Dermis microvascular lymphatic vessel endothelial cell (primary cell): ENCODE measurements at places on chromosomes 6 and 20. TPM values are rescaled to one million over a fixed set of nuclear protein-coding genes. Genes with fewer than 3 reads are reported as not detected.

The MAPK13 gene
- total RNA-seq, result 3.9 and 7.0 TPM in 2 replicates

The HRH3 gene
- total RNA-seq, result not detected in 2 replicates

GRCh38 chr6:167501831-167502385 lies 177.0 kb downstream of the TTLL2 start:
- peak; percentile 49 for DNase-seq

GRCh38 chr6:16493802-16494201 lies 255.4 kb downstream of the GMPR start:
- DNase-seq, result no peak

DNA sequence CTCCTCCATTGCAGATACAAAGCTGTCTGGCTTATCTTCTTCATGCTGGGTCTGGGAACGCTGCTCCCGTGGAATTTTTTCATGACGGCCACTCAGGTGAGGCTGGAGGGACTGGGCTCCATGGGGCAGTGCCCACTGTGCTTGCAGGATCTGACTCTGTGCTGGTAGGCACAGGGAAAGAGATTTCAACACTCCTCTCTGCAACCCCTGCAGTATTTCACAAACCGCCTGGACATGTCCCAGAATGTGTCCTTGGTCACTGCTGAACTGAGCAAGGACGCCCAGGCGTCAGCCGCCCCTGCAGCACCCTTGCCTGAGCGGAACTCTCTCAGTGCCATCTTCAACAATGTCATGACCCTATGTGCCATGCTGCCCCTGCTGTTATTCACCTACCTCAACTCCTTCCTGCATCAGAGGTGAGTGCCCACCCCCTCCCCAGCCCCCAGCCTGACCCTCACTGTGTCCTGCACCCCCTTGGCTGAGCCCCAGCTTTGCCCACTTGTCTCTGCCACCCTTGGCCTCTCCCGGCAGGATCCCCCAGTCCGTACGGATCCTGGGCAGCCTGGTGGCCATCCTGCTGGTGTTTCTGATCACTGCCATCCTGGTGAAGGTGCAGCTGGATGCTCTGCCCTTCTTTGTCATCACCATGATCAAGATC lies 6.1 kb downstream of the SLC29A1 start:
- no peak for DNase-seq

The OPRM1 gene
- not detected in 2 replicates for total RNA-seq

DNA sequence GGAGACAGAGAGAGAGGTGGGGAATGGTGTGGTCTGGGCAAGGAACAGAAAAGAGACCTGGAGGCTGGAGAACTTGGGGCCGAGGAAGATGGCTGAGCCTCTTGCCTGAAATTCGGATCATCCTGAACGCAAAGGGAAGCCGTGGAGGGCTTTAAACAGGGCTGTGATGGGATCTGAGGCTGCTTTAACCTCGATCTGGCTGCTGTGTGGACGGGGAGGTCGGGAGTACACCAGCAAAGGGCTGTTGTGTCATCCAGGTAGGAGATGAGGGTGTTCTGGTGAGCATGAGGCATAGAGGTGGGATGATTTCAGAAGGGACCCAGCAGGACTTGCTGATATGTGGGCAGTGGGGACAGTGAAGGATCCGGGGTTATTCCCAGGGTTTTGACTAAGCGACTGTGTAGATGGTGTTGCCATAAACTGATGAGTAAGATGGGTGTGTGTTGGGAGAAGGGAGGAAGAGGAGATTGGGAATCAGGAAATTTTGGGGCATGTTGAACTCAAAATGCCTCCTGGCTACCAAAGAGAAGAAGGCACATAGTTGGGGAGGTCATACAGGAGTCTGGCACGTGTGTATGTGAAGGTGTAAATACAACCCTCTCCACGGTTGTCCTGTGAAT lies 158.5 kb downstream of the NFATC2 start:
- peak; percentile 22 for DNase-seq

The RNF182 gene
- 0.38 and 1.2 TPM in 2 replicates for total RNA-seq

DNA sequence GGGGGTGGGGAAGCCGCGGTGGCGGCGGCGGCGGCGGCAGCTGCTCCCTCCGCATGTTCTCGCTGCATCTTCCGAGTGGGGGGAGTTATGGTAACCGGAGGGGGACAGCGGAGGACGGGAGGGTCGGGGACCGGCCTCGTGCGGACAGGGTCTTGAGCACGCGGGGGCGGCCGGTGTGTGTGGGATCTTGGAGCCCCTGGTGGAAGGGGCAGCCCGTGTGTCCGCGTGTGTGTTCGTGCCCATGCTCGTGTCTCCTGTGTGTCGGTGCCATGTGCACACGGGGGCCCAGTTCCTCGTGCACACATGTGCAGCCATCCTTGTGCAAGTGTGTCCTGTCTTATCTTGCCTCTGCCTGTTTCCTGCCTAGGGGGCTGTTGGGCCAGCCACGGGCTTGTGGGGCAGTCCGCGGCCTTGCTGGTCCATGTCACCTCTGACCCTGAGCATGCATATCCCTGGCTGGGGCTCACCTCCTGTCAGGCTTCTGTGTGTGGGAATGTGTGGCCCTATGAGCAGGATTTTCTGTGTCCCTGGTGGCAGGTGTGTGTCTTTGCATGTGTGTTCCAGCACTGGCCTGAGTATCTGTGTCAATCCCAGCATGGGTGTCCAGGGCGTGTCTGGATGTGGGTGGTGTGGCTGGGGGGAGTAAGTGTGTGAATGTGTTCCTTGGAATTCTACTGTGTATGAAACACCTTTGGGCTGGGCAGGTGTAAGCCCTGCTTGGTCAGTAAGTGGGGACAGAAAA lies 8.5 kb downstream of the SYNGAP1 start:
- peak; percentile 39 for DNase-seq

- no peak for DNase-seq
Measured at GRCh38 chr6:148296771-148297170, 45.9 kb upstream of the SASH1 start.

DNA sequence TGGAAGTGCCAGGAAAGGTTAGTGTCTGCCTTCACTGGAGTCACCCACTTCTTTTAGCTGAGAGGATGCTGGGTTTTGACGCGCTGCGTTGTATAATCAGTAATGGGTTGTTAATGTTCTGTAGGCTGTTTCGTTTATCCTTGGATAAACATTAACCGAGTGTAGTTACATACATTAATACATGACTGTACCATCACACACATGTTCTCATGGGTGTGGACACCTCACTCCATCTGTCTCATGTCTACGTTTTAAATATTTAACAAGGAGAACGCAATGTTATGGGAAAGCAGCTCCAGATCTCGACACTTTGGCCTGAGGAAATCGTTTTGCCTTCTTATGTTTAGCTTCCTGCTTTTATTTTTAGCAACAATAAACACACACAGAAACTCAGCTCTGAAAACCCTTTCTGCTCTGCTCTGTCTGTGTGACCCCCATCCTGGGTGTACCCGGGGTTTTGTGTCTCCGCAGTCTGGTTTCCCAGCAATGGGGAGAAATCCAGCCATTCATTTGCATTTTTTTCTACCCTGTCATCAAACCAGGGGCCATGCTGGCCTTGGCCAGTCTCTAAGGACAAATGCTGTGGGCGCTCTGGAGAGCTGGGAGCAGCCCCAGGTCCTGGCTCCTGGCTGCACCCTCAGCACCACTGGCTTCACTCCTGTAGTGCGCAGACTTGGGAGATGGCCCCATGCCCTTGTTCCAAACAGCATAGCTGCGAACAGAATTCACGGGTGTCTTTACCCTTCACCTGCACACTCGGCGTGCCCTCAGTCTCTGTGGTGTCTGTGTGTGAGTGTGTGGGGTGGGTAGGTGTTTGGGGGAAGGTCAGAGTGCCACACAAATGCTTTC lies 110.8 kb downstream of the ERMARD start:
- DNase-seq, result no peak

The TNFRSF6B gene
- 3.9 and 15.4 TPM in 2 replicates for total RNA-seq

DNA sequence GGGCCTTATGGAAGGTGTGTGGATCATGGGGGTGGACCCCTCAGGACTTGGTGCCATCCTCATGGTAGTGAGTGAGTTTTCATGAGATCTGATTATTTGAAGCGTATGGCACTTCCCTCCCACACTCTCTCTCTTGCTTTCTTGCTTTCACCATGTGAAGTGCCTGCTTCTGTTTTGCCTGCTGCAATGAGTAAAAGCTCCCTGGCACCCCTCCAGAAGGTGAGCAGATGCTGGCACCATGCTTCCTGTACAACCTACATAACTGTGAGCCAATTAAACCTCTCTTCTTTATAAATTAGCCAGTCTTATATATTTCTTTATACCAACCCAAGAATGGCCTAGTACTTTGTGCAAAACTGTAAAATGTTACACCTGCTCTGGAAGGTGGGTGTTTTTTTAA lies 396.8 kb upstream of the HS3ST5 start:
- DNase-seq, result no peak

GRCh38 chr20:24134284-24134683 lies 145.7 kb upstream of the GGTLC1 start:
- DNase-seq, result no peak

GRCh38 chr20:1802385-1803060 lies 92.7 kb upstream of the SIRPA start:
- DNase-seq, result peak; percentile 83

- DNase-seq, result no peak
Measured at GRCh38 chr20:62163485-62163865, 19.4 kb upstream of the MTG2 start.

The TPBG gene
- 3.9 and 5.9 TPM in 2 replicates for total RNA-seq

- no peak for DNase-seq
Measured at GRCh38 chr6:167111597-167111996, 11.3 kb upstream of the CCR6 start.

DNA sequence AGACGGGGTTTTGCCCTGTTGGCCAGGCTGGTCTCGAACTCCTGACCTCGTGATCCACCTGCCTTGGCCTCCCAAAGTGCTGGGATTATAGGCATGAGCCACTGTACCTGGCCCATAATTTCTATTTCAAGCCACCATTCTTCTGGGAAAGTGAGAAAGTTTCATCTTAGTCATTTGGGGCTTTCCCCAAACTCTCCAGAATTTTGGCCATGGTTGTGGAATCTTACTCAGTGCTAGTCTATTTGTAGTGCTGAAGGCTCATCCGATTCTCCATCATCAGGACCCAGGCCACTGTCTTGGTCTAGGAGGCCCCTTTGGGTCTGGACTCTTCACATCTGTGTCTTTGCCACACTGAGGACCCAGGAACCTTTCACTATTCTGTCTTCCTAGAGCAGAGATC lies 164.9 kb downstream of the EYA2 start:
- DNase-seq, result no peak

- DNase-seq, result peak; percentile 51
Measured at GRCh38 chr20:13817342-13817741, 32.5 kb downstream of the NDUFAF5 start.

- DNase-seq, result no peak
Measured at GRCh38 chr6:139143111-139143510, 8.2 kb downstream of the HECA start.

The GGTLC1 gene
- total RNA-seq, result not detected in 2 replicates

DNA sequence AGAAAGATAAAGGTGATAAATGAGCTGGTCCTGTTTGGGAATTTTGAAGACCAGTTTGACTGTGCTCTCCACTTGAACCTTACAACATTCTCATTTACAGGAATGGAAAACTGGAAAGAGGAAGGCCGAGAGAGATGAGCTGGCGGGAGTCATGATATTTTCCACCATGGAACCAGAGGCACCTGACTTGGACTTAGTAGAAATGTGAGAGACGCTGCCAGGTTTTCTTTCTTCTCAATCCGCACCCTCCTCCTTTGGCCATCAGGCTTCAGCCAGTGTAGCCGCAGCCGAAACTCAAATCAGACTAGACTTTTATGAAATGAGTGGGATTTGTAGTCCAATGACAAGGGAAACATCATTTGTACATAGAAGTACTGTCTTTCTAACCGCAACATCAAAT lies 54.7 kb upstream of the SYNJ2 start:
- DNase-seq, result no peak

- DNase-seq, result no peak
Measured at GRCh38 chr6:166715992-166716391, 88.9 kb upstream of the RPS6KA2 start.

- DNase-seq, result no peak
Measured at GRCh38 chr20:63749597-63750508, 10.3 kb downstream of the SLC2A4RG start.

DNA sequence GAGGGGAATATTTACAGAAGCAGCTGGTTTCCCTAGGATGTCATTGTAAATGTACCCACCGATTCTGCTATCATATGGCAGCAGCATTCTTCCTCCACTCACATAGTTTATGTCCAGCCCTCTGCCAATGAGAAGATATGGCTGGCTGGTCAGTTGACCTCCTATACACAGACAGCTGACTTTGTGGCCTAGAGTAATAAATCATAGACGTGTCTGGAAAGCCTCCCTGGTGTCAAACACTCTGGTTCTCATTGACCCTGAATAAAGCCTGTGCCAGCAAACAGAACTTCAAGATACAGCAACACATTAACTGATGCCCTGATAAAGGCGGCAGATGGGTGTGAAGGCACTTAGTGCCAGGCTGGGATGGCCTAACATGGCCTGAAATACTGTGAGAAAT lies 52.6 kb downstream of the GPR63 start:
- no peak for DNase-seq

DNA sequence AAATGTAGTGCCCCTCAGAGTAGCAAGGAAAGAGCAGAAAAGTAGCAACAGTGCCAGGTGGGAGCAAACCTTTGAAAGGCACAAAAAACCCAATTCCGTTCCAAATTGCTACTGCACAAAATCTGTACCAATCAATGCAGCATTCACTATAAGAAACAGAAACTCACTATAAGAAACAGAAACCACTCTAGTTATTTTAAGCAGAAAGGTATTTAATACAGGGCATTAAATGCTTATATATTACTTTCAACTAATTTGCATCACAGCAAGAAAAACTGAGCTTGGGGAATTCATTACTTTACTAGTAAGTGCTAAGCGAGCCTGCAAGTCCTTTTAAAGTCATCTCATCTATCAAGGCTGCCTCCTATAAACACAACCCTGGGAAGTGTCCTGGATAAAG lies 116.5 kb upstream of the OLIG3 start:
- DNase-seq, result no peak

GRCh38 chr6:137852346-137852745 lies 14.7 kb upstream of the TNFAIP3 start:
- no peak for DNase-seq

The KLC4 gene
- total RNA-seq, result 14.2 and 17.6 TPM in 2 replicates

The DYNLT2 gene
- total RNA-seq, result 0.51 and 0.76 TPM in 2 replicates

- no peak for DNase-seq
Measured at GRCh38 chr6:125819535-125820326, 29.0 kb downstream of the NCOA7 start.

The FOXQ1 gene
- not detected in 2 replicates for total RNA-seq

The CNR1 gene
- total RNA-seq, result under 0.01 TPM in 1 of 2 replicates, not detected in the other

The CFAP206 gene
- total RNA-seq, result 0.13 TPM in 2 replicates

DNA sequence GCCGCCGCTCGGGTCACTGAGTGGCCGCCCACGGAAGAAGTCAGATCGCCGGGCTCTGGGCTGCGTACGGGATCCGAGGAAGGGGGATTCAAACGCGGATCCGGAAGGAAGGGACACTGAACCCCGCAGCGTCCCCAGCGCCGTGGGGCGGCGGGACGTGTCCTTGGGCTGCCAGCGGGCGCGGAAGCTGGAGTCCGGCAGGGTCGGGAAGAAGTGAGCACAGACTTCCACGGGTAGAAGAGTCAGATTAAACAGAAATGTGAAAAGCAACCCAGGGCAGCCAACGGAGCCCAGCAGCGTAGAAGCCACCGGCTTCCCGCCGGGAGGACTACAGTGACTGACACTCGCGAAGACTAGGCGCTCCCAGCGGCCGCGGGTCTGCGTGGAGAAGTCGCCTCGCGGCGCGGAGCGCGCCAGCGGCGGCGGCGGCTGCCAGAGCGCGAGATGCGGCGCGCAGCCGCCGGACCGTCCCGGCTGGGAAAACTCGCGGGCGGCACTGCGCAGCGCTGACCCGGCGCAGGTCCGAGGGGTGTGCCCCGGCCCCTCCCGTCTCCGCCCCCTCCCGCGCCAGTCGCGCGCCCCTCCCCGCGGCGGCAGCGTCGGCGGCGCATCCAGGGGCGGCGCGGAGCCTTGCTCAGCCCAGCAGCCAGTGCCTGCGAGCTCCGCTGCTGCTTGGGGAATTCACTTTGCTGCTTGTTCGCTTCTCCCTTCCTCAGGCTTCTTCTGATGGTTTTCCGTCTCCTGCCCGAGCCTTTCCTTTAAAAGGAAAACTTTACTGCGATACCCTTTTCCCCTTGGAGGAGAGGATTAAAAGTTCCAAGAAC lies at the start of gene SAMD5:
SAMD5 (plus strand) TSS at position 649 of the 824 bp plus-strand sequence. CDS start 239 bp downstream, outside the sequence.
- peak; percentile 14 for DNase-seq
